Upper lobe of right lung (tissue), 1 donor: ENCODE measurements at places on chromosomes 11 and 22. TPM values are rescaled to one million over a fixed set of nuclear protein-coding genes. Genes with fewer than 3 reads are reported as not detected.

DNA sequence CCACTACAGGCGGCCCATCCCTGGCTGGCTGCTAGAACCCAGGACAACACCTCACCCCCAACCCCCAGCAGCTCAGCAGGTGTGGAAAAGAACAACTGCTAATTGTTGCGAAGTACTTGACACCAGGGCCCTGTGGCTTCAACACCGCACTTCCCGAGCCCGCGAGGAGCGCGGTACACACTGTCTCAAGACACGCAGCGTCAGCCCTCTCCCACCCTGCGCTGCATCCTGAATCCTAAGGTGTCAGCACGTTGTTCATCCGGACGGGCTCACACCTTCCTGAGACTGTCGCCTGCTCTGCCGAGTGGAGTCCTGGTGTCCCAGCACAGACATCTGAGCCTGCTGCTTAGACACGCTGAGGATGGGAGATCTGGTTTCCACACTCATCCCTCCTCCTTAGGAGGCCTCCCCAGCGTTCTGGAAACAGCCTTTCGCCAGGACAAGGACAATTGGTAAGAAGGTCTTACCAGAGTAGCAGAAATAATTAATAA lies 1336.2 kb downstream of the BRD1 start:
- H3K4me3 ChIP-seq: no peak overlapping the region
- H3K36me3 ChIP-seq: no peaks in the 10 kb centered on the region
- H3K27ac ChIP-seq: no peak overlapping the region
- H3K4me1 ChIP-seq: no peaks in the 10 kb centered on the region
- H3K27me3 ChIP-seq: peaks cover 46% of the 10 kb centered on the region

- H3K27ac ChIP-seq: no peak overlapping the region
- no peaks in the 10 kb centered on the region for H3K36me3 ChIP-seq
- no peak for DNase-seq
- no peaks in the 10 kb centered on the region for H3K27me3 ChIP-seq
- no peak overlapping the region for H3K4me3 ChIP-seq
These were observed 96.3 kb upstream of the RAB1B start for GRCh38 chr11:66172146-66172545.

GRCh38 chr11:71563406-71563805 lies 2.0 kb upstream of the KRTAP5-10 start:
- no peaks in the 10 kb centered on the region for H3K4me1 ChIP-seq
- no peak overlapping the region for H3K4me3 ChIP-seq
- peaks cover 4% of the 10 kb centered on the region for H3K27me3 ChIP-seq
- no peak for DNase-seq

DNA sequence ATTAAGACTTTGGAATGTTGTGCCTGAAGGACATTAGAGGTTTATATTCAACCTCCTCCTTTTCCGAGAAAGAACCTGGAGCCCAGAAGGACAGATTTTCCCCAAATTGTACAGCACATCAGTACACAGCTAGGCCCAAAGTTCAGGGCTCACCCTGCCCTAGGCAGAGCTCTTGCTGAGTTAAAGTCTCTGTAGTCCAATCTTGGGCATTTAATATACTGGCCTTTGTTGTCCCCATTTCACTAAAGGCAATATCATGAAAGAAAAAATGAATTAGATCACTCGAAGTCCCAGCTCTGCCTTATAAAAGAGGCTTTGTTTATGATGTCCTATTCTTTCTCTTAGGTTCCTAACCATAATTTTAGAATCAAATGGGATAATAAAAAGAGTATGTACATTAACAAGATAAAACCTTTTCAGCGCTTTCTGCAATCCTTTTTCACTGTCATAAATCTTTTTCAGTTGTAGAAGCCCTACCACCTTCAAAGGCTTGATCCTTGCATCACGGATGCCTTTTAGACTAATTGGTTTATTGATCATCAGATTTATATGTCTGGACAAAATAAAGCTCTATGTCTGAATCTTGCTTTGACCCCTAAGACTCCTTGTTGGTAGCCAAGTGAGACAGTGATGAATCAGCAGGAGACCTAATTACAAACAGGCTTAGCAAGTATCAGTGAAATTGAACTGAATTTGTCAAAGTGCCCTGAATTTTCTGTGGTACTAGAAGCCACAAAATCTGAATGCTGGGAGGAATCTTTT lies 39.8 kb downstream of the RELT start:
- H3K4me3 ChIP-seq: no peak overlapping the region
- DNase-seq: no peak
- H3K27me3 ChIP-seq: no peaks in the 10 kb centered on the region
- H3K4me1 ChIP-seq: peaks cover 14% of the 10 kb centered on the region
- peaks cover 5% of the 10 kb centered on the region for H3K36me3 ChIP-seq

DNA sequence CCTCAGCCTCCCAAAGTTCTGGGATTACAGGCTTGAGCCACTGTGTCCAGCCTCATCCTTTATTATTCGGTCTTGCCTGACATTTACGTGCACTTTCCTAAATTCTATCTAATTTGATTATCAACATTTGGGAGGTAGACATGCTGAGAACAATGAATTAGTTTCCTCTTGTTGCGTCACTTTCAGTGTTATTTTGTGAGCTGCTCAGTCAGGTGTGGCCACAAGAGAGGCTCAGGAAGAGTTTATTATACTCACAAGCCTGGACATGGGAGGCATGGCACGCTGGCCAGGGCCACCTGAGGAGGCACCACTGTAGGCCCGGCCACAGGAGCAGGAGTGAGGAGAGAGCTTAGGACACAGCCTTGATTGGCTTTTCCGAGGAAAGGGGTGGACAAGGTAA lies 59.7 kb upstream of the RBFOX2 start:
- H3K4me1 ChIP-seq: no peaks in the 10 kb centered on the region
- no peak for DNase-seq
- no peaks in the 10 kb centered on the region for H3K36me3 ChIP-seq
- H3K27ac ChIP-seq: no peak overlapping the region

GRCh38 chr22:36852056-36852973 lies 8.5 kb upstream of the NCF4 start:
- H3K4me1 ChIP-seq: peaks cover 7% of the 10 kb centered on the region
- H3K4me3 ChIP-seq: no peak overlapping the region
- H3K27me3 ChIP-seq: peaks cover 20% of the 10 kb centered on the region
- H3K36me3 ChIP-seq: no peaks in the 10 kb centered on the region
- DNase-seq: no peak

Gene APOL1
- total RNA-seq: 92.8 TPM

Gene SMIM35
- total RNA-seq: not detected
